Right atrium auricular region (tissue), 2 donors: ENCODE measurements at places on chromosomes 4 and X. TPM values are rescaled to one million over a fixed set of nuclear protein-coding genes. Genes with fewer than 3 reads are reported as not detected.

- H3K27ac ChIP-seq = no peak overlapping the region
- no peaks in the 10 kb centered on the region for H3K36me3 ChIP-seq
- no peaks in the 10 kb centered on the region for H3K4me1 ChIP-seq
- no peak for DNase-seq
- H3K27me3 ChIP-seq = no peaks in the 10 kb centered on the region
Measured at GRCh38 chrX:46610070-46610658, 36.6 kb downstream of the CHST7 start.

DNA sequence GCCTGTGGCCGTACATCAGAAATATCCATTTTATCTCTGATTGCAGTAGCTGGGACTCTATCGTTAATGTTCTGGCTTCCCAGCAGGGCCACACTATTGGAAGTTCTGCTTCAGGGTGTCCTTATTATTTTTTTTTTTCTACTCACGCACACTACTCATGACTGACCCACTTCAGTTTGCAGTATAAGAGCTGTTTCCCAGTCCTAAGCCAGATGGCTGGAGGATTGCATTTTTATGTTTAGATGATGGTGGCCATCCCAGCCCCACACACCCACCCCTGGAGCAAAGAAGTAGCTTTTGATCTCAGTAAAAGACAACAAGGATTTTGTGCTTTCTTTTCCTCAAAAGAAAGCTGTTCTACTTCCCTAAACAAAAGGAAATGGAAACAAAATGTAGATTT lies 557.0 kb upstream of the GALNTL6 start:
- no peak overlapping the region for H3K4me3 ChIP-seq
- no peak overlapping the region for H3K27ac ChIP-seq
- H3K36me3 ChIP-seq = no peaks in the 10 kb centered on the region
- no peaks in the 10 kb centered on the region for H3K4me1 ChIP-seq
- no peaks in the 10 kb centered on the region for H3K27me3 ChIP-seq

- DNase-seq = no peak
- H3K4me3 ChIP-seq = no peak overlapping the region
- peaks cover 34% of the 10 kb centered on the region for H3K36me3 ChIP-seq
- H3K4me1 ChIP-seq = peaks cover 12% of the 10 kb centered on the region
- no peaks in the 10 kb centered on the region for H3K27me3 ChIP-seq
Measured at GRCh38 chr4:1960170-1960825, 48.5 kb downstream of the NELFA start.

DNA sequence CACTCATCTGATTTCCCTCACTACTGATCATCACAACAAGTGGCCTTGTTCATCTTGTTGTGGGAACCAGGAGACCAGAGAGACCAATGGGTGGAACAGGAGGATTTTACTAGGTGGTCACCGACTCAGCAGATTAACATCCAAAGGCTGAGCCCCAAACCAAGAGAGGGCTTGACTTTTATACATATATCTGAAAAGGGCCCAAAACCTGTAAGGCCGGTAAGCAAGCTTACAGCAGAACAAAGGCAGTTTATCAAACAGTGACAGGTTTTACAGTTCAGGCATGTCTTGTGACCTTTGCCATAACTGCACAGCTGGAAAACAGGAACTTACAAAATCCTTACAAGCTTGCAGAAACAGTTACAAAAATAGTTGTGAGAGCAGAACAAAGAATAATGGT lies 195.9 kb downstream of the OR13H1 start:
- no peaks in the 10 kb centered on the region for H3K4me1 ChIP-seq
- no peak overlapping the region for H3K27ac ChIP-seq
- no peaks in the 10 kb centered on the region for H3K36me3 ChIP-seq

DNA sequence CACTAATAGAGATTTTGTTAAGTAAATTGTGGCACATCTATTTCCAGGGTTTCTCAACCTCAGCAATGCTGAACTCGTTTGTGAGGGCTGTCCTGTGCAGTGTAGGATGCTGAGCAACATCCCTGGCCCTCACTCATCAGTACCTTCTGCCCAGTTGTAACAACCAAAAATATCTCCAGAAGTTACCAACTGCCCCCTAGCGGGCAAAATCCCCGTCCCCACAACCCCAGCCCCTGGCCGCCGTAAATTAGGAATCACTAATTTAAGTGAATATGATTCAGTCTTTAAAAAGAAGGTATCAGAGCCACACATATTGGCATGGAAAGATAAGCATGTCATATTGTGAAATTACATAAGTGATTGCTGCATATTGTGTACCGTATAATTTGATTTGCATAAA lies 123.4 kb downstream of the ASB9 start:
- no peaks in the 10 kb centered on the region for H3K27me3 ChIP-seq
- no peaks in the 10 kb centered on the region for H3K36me3 ChIP-seq
- DNase-seq = no peak
- no peak overlapping the region for H3K27ac ChIP-seq
- no peaks in the 10 kb centered on the region for H3K4me1 ChIP-seq

- H3K27me3 ChIP-seq = no peaks in the 10 kb centered on the region
- H3K27ac ChIP-seq = no peak overlapping the region
- no peaks in the 10 kb centered on the region for H3K4me1 ChIP-seq
- H3K36me3 ChIP-seq = no peaks in the 10 kb centered on the region
Measured at GRCh38 chr4:45453258-45453853, 670.5 kb downstream of the GABRG1 start.

- no peaks in the 10 kb centered on the region for H3K36me3 ChIP-seq
- H3K27me3 ChIP-seq = no peaks in the 10 kb centered on the region
- no peaks in the 10 kb centered on the region for H3K4me1 ChIP-seq
Measured at GRCh38 chrX:86149119-86149518, 868 bp downstream of the DACH2 start.

- H3K4me3 ChIP-seq = no peak overlapping the region
- no peaks in the 10 kb centered on the region for H3K4me1 ChIP-seq
- no peaks in the 10 kb centered on the region for H3K36me3 ChIP-seq
- no peak overlapping the region for H3K27ac ChIP-seq
- no peak for DNase-seq
Measured at GRCh38 chr4:140579278-140579677, 10.5 kb upstream of the UCP1 start.

- no peak for DNase-seq
- no peak overlapping the region for H3K27ac ChIP-seq
- H3K4me1 ChIP-seq = no peaks in the 10 kb centered on the region
- H3K4me3 ChIP-seq = no peak overlapping the region
- no peaks in the 10 kb centered on the region for H3K36me3 ChIP-seq
Measured at GRCh38 chr4:41748074-41748570, 403 bp downstream of the PHOX2B start.

DNA sequence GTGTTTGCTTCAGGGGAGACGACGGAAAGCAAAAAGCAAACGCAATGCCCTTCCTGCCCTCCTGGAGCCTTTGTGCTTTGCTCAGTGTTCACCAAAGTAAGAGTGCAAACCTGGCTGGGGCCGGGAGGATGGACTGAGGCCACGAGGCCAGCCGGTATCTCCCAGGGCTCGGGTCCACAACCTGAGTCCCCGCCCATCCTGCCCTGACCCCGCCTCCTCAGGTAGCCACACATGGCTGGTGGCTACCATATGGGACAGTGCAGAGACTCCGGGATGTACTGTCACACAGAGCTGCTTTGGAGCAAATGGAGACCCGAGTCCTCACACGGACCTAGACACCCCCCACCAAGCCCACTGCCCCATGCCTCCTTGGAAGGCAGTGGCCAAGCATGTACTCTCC lies 4.8 kb downstream of the ATP2B3 start:
- H3K4me1 ChIP-seq = no peaks in the 10 kb centered on the region
- H3K4me3 ChIP-seq = no peak overlapping the region
- no peaks in the 10 kb centered on the region for H3K36me3 ChIP-seq
- no peak for DNase-seq
- H3K27me3 ChIP-seq = peaks cover 18% of the 10 kb centered on the region

DNA sequence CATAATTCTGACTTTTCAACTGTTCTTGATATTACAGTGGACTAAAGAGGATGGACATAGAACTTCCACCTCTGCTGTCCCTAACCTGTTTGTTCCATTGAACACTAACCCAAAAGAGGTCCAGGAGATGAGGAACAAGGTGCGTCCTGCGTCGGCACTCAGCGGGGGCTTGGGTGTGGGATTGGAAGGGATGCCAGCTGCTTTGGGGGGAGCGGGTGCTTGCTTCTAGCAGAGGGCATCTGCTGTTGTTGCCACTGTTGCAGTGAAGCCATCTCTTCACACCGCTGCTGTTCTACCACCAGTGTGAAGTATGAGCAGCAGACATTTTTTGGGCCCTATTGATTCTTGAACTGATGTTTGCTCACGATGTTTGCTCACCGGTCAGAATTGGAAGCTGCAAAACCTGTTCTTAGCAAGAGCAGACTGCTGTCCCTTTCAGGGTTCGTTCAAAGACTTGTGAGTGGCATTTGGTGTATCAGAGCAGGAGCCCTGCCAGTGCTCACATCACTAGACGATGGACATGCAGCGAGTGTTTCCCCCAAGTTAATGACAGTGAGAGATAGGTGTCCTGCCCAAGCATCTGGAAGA lies 55.4 kb downstream of the NOP14 start:
- H3K4me1 ChIP-seq = no peaks in the 10 kb centered on the region
- no peak overlapping the region for H3K4me3 ChIP-seq
- DNase-seq = no peak
- H3K27ac ChIP-seq = no peak overlapping the region
- no peaks in the 10 kb centered on the region for H3K27me3 ChIP-seq
- peaks cover 78% of the 10 kb centered on the region for H3K36me3 ChIP-seq

DNA sequence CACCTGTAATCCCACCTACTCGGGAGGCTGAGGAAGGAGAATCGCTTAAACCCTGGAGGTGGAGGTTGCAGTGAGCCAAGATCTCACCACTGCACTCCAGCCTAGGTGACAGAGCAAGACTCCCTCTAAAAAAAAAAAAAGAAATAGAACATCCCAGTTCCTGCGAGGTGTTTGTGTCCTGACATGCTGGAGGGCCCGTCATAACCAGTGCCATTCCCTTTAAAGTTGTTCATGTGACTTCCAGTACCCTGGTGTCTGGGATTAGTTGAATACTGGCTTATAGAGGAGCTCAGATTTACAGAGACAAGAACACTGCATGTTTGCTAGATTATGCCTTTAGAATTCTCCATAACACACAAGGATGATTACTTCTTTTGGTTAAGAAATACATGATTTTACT lies 37.6 kb upstream of the TADA2B start:
- no peak for DNase-seq
- no peaks in the 10 kb centered on the region for H3K4me1 ChIP-seq
- H3K36me3 ChIP-seq = peaks cover 55% of the 10 kb centered on the region
- H3K4me3 ChIP-seq = no peak overlapping the region
- H3K27me3 ChIP-seq = no peaks in the 10 kb centered on the region

The CLGN gene
- total RNA-seq = 40.8 TPM

The TIMM8A gene
- 4.5 TPM for total RNA-seq

The CHRNA9 gene
- total RNA-seq = not detected

The SEC24B gene
- 27.4 TPM for total RNA-seq

The VCX3B gene
- not detected for total RNA-seq

The FBXL5 gene
- 83.1 TPM for total RNA-seq
